Activated naive CD8-positive, alpha-beta T cell treated with anti-CD3 and anti-CD28 coated beads, Interleukin-2, amount 10 ng/mL, durations not matched to agents 7 days and 5 days (primary cell): ENCODE measurements at places on chromosomes 11 and 22.

DNA sequence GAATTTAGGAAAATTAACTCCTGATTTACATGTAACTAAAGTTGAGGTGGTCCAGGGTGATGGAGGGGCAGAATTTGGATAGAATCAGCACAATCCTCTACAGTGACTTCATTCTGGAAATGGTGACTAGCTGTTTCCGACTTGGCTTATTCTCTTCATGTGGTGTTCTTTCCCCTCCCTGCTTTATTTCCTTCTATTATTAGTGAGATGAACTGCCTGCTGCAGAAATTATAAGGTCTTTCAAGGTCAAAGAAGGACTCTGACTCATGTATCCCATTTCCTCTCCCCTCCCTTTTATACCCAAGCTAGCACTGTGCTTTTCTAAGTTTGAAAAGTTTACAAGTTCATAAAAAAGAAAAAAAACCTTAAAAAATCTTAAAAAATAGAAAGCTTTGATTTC lies 12.2 kb upstream of the MRPL17 start:
- no peaks in the 10 kb centered on the region for H3K27me3 ChIP-seq
- H3K36me3 ChIP-seq, result peaks cover 12% of the 10 kb centered on the region
- H3K4me3 ChIP-seq, result no peak overlapping the region
- H3K4me1 ChIP-seq, result peaks cover 17% of the 10 kb centered on the region

GRCh38 chr22:20223421-20224255 lies 44.5 kb downstream of the RTN4R start:
- DNase-seq, result no peak
- H3K36me3 ChIP-seq, result no peaks in the 10 kb centered on the region
- peaks cover 3% of the 10 kb centered on the region for H3K27me3 ChIP-seq
- H3K27ac ChIP-seq, result no peak overlapping the region
- no peak overlapping the region for H3K4me3 ChIP-seq

- DNase-seq, result no peak
- no peaks in the 10 kb centered on the region for H3K27me3 ChIP-seq
- no peak overlapping the region for H3K27ac ChIP-seq
Observed at GRCh38 chr22:40911772-40912171, 39.4 kb upstream of the RBX1 start.

DNA sequence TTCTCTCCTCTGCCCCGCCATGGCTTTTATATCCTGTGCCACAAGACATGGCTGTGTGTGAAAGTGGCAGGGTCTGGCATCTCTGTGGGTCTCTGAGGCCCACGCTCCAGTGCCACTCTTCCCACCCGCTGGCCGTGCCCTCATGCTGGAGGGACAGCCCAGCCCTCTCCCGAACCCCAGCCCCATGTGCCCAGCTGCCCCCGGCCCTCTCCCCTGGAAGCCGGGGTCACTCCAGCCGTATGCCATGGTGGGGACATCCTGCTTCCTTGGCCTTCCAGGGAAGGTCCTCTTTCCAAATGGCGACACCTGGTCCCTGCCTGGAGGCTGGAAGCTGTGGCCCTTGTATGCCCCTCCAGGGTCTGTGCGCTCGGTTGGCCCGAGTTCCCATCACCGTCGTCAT lies 63.3 kb upstream of the PPP6R3 start:
- H3K27ac ChIP-seq, result no peak overlapping the region
- H3K4me1 ChIP-seq, result peaks cover 2% of the 10 kb centered on the region
- DNase-seq, result no peak
- peaks cover 2% of the 10 kb centered on the region for H3K36me3 ChIP-seq
- no peaks in the 10 kb centered on the region for H3K27me3 ChIP-seq
- no peak overlapping the region for H3K4me3 ChIP-seq

GRCh38 chr11:83175815-83176214 lies 17.7 kb upstream of the ANKRD42 start:
- no peak overlapping the region for H3K27ac ChIP-seq
- no peak overlapping the region for H3K4me3 ChIP-seq
- peaks cover 49% of the 10 kb centered on the region for H3K36me3 ChIP-seq

DNA sequence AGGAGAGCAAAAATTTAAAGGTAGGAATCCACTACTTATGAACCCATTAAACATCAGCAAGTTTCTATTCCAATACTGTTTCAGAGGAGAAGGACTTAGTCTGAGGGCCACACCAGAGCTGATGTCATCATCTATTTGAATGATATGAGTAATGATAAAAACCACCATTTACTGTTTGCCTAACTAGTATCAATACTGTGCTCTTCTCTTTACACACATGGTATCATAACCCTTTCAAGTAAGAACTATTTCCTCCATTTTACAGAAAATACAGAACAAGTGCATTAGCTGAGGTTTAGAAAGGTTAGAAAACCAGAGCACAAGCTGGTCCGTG lies 651.3 kb upstream of the KIRREL3 start:
- no peak overlapping the region for H3K27ac ChIP-seq
- peaks cover 2% of the 10 kb centered on the region for H3K4me1 ChIP-seq
- no peak for DNase-seq
- H3K27me3 ChIP-seq, result no peaks in the 10 kb centered on the region

DNA sequence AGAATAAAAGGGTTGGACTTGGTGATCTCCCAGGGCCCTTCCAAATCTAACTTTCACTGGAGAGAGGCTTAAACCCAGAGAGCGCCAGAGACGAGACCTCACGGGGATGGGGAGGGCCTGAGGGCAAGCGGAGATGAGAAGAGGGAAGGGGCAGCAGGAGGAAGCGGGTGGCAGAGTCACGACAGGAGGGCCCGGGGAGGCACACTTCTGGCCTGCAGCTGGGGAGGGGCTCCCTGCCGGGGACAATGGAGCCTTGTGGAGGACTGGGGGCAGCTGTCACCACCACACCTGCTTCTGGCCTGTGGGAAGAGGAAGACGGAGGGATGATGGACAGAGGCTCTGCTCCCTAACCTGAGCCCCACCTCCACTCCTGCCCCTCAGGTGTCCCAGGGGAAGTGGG lies 40.2 kb downstream of the PDE2A start:
- H3K4me3 ChIP-seq, result no peak overlapping the region
- peaks cover 18% of the 10 kb centered on the region for H3K27me3 ChIP-seq
- DNase-seq, result no peak
- no peak overlapping the region for H3K27ac ChIP-seq

GRCh38 chr11:79922641-79923040 lies 481.8 kb upstream of the TENM4 start:
- no peaks in the 10 kb centered on the region for H3K4me1 ChIP-seq
- H3K4me3 ChIP-seq, result no peak overlapping the region
- H3K27me3 ChIP-seq, result no peaks in the 10 kb centered on the region
- DNase-seq, result no peak
- H3K27ac ChIP-seq, result no peak overlapping the region
- no peaks in the 10 kb centered on the region for H3K36me3 ChIP-seq

- H3K27ac ChIP-seq, result no peak overlapping the region
- no peaks in the 10 kb centered on the region for H3K36me3 ChIP-seq
- H3K4me3 ChIP-seq, result no peak overlapping the region
- DNase-seq, result no peak
- H3K4me1 ChIP-seq, result no peaks in the 10 kb centered on the region
Observed at GRCh38 chr22:47251911-47252310, 489.5 kb downstream of the TBC1D22A start.

- peak overlapping the region; percentile 74 for H3K27ac ChIP-seq
- H3K4me1 ChIP-seq, result peaks cover 63% of the 10 kb centered on the region
- H3K36me3 ChIP-seq, result peaks cover 23% of the 10 kb centered on the region
- no peak overlapping the region for H3K4me3 ChIP-seq
Observed at GRCh38 chr11:35237860-35238715, 99.1 kb downstream of the CD44 start.

- peaks cover 19% of the 10 kb centered on the region for H3K36me3 ChIP-seq
- no peak overlapping the region for H3K4me3 ChIP-seq
- H3K27ac ChIP-seq, result no peak overlapping the region
- no peaks in the 10 kb centered on the region for H3K27me3 ChIP-seq
- DNase-seq, result no peak
Observed at GRCh38 chr11:3886985-3887384, 31.5 kb downstream of the STIM1 start.

DNA sequence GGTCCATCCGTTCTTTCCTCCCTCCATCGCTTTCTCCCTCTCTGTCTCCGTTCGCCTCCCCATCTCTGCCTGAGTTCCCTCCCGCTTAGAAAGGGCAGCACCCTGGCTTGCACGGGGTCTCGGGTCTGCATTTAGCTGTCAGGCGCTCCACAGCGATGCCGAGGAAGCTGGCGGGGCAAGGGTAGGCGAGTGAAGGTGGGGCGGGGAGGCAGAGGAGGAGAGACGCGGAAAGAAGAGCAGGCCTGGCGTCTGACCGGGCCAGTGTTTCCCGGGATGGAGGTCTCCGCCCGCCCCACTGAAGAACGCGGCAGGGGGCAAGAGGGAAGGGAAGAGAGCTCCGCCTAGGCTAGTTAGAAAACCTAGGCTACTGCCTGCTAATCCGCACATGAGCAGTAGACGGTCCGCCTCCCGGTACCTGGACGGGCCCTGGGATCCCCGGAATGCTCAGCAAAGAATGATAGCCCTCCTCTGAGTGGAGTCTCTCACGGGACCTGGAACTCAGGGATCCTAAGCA lies 3922.5 kb upstream of the OR11H1 start:
- H3K4me1 ChIP-seq, result no peaks in the 10 kb centered on the region
- peaks cover 2% of the 10 kb centered on the region for H3K36me3 ChIP-seq

- no peaks in the 10 kb centered on the region for H3K27me3 ChIP-seq
- H3K36me3 ChIP-seq, result peaks cover 4% of the 10 kb centered on the region
- peaks cover 18% of the 10 kb centered on the region for H3K4me1 ChIP-seq
- peak; percentile 58 for DNase-seq
Observed at GRCh38 chr11:62842171-62842741, 2.9 kb upstream of the WDR74 start.

DNA sequence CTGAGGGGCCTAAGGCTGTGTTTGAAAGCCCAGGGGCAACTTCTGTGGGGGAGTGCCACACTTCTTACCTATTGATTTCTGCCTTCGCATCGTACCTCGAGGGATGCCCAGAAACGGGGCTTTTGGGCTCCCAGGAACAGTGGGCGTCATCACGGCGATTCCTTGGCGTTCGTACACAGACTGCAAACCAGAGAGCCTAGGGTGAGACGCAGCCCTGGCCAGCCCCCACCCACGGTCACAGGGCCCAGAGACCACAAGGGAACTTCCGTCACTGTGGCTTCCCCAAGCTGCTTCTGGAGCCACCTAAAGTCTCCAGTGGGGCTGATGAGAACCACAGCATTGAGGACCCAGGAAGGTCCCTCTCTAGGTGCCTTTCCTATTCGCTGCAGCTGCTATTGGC lies 91.9 kb downstream of the CTTN start:
- H3K4me1 ChIP-seq, result no peaks in the 10 kb centered on the region
- no peak overlapping the region for H3K4me3 ChIP-seq
- H3K36me3 ChIP-seq, result no peaks in the 10 kb centered on the region
- no peaks in the 10 kb centered on the region for H3K27me3 ChIP-seq
- no peak for DNase-seq

- no peaks in the 10 kb centered on the region for H3K27me3 ChIP-seq
- H3K4me1 ChIP-seq, result peaks cover 6% of the 10 kb centered on the region
- DNase-seq, result peak; percentile 90
- no peak overlapping the region for H3K4me3 ChIP-seq
- no peaks in the 10 kb centered on the region for H3K36me3 ChIP-seq
Observed at GRCh38 chr11:1837171-1838076, 1.4 kb upstream of the TNNI2 start.

GRCh38 chr11:110991661-110992355 lies 253.7 kb upstream of the POU2AF2 start:
- H3K27me3 ChIP-seq, result peaks cover 7% of the 10 kb centered on the region
- H3K4me1 ChIP-seq, result peaks cover 3% of the 10 kb centered on the region
- H3K36me3 ChIP-seq, result no peaks in the 10 kb centered on the region
- no peak overlapping the region for H3K4me3 ChIP-seq

- peaks cover 4% of the 10 kb centered on the region for H3K4me1 ChIP-seq
- no peaks in the 10 kb centered on the region for H3K36me3 ChIP-seq
- DNase-seq, result no peak
- no peak overlapping the region for H3K27ac ChIP-seq
Observed at GRCh38 chr11:82686211-82686610, 47.5 kb downstream of the FAM181B start.

GRCh38 chr11:120911943-120912342 lies 112.0 kb upstream of the TBCEL start:
- no peak for DNase-seq
- no peak overlapping the region for H3K27ac ChIP-seq
- no peaks in the 10 kb centered on the region for H3K36me3 ChIP-seq
- H3K4me1 ChIP-seq, result no peaks in the 10 kb centered on the region

DNA sequence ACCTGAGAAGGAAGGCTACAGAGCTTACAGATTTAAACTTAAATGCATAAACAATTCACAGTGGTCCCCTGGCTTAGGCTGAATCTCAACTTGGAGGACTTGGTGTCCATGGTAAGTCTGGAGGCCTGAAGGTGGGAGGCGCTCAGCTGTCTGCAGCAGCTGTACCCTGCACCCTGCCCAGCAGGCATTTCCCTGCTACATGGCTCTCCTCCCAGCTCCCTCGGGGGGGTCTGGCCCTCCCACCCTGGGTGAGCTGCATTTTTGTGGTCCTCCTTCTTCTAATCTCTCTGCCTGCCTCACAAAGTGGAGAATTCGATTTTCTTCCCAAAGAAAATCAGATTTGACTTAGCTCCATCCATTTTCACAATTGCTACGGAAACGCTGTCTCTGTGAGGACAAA lies 273.2 kb downstream of the KIRREL3 start:
- no peaks in the 10 kb centered on the region for H3K4me1 ChIP-seq
- no peaks in the 10 kb centered on the region for H3K36me3 ChIP-seq
- no peak overlapping the region for H3K4me3 ChIP-seq
- no peak for DNase-seq

DNA sequence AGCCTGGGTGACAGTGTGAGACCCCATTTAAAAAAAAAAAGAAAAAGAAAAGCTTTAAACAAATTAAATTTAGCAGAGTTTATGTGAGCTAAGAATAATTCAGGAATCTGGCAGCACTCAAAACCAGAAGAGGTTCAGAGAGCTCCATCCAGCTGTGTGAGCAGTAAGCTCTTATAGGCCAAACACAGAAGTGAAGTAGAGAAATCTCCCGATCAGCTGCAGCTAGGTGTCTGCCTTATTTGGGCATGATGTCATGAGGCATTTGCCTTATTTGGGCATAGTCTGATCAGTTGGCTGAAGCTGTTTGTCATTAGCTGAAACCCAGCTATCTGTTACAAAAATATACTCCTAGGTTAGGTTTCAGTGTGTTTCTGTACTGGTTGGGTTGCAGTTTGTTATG lies 8.2 kb downstream of the MS4A15 start:
- H3K27me3 ChIP-seq, result peaks cover 18% of the 10 kb centered on the region

- H3K4me1 ChIP-seq, result peaks cover 10% of the 10 kb centered on the region
- no peak overlapping the region for H3K27ac ChIP-seq
- no peak for DNase-seq
- no peaks in the 10 kb centered on the region for H3K27me3 ChIP-seq
- no peak overlapping the region for H3K4me3 ChIP-seq
Observed at GRCh38 chr22:24093855-24094254, 82.8 kb downstream of the CABIN1 start.

- peaks cover 64% of the 10 kb centered on the region for H3K27me3 ChIP-seq
- H3K4me1 ChIP-seq, result peaks cover 21% of the 10 kb centered on the region
- H3K27ac ChIP-seq, result no peak overlapping the region
- peaks cover 3% of the 10 kb centered on the region for H3K36me3 ChIP-seq
- DNase-seq, result peak; percentile 34
Observed at GRCh38 chr22:17368554-17369438, 464 bp upstream of the CECR2 start.

- peaks cover 18% of the 10 kb centered on the region for H3K4me1 ChIP-seq
- no peak overlapping the region for H3K4me3 ChIP-seq
- H3K36me3 ChIP-seq, result peaks cover 6% of the 10 kb centered on the region
- H3K27me3 ChIP-seq, result no peaks in the 10 kb centered on the region
Observed at GRCh38 chr11:9277176-9277575, 12.0 kb upstream of the DENND5A start.
